Tibial nerve (tissue), 4 donors: ENCODE measurements at places on chromosomes 5 and 9. TPM values are rescaled to one million over a fixed set of nuclear protein-coding genes. Genes with fewer than 3 reads are reported as not detected.

The ARHGEF37 gene
- total RNA-seq: 53.0 TPM

The GPR150 gene
- 0.44 TPM for total RNA-seq

The PCDHGA11 gene
- 9.3 TPM for total RNA-seq

The SLC23A1 gene
- not detected for total RNA-seq

The OR1B1 gene
- total RNA-seq: not detected

The SPATA31E1 gene
- total RNA-seq: not detected

The SLC1A3 gene
- 77.6 TPM for total RNA-seq

The RASEF gene
- 0.39 TPM for total RNA-seq

The FAF2 gene
- 23.0 TPM for total RNA-seq

The ENHO gene
- total RNA-seq: 22.1 TPM

The NINJ1 gene
- 65.9 TPM for total RNA-seq

The EGFLAM gene
- total RNA-seq: 47.4 TPM

The AGXT2 gene
- total RNA-seq: not detected

The TAF1L gene
- total RNA-seq: under 0.01 TPM

The FAXDC2 gene
- total RNA-seq: 65.4 TPM

The TYRP1 gene
- not detected for total RNA-seq

The FGF10 gene
- 9.2 TPM for total RNA-seq

The CRHBP gene
- not detected for total RNA-seq
